ENCODE measurements at places on chromosomes 12 and 14. TPM values are rescaled to one million over a fixed set of nuclear protein-coding genes. Genes with fewer than 3 reads are reported as not detected.
A peak's percentile ranks its signal among the peaks of the same experiment; 100 is the strongest.

DNA sequence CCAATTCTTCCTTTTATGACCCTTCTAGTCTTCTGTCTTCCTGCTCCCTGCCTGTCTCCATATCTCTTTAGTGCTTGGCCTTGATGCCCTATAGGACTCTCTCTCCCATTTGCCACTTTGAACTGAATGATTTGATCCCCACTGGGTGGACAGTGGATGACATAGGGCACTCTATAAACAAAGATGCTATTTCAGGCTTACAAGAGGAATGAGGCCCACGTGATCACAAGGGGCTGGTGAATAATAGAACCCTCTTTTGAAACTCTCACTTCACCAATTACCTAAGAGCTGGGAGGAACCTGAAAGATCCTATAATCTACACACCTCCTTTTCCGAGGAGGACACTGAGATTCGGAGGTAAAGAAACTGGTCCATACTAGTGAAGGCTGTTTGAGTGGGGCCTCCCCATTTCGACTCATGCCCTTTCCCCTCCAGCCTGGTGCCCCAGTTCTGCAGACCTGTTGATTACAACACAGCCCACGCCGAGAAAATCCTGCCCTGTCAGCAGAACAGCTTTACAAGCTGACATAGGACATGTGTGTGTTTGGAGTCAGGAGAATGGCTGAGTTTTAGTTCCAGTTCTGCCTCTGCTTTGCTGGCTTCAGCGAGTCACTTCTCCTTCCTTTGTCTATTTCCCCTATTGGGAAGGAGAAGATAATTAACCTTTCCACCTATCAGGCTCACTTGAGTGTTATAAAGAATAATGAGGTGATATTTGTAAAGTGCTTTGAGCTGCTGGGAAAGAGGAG is 400.3 kb downstream of the ZFP36L1 start:
- peak; percentile 76 for ATAC-seq

GRCh38 chr12:48883305-48884161 is 17.9 kb upstream of the RND1 start:
- no peak for ATAC-seq

GRCh38 chr14:21647380-21647779 is 6.3 kb upstream of the OR4E2 start:
- ATAC-seq: no peak

DNA sequence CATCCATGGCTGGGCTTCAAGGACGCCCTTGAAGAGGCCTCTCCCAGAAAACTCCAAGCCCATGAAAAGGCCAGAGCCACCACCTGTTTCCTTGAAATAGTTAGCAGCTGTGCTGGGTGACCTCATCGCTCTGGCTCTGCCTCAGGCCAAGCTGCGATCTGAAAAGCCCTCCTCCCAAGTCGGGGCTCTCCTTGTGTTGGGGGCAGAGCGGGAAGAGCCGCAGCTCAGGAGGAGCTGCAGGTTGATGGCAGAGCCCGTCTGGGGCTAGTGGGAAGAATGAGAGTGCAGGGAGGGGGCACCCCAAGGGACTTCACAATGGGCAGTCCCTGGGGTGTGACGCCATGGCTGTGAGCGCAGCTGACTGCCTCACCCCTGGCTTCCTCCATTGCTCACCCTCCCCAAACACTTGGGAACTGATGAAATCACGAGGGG is 50.0 kb upstream of the STON2 start:
- ATAC-seq: no peak

GRCh38 chr14:104967386-104968152 is 10.6 kb downstream of the AHNAK2 start:
- ATAC-seq: no peak

DNA sequence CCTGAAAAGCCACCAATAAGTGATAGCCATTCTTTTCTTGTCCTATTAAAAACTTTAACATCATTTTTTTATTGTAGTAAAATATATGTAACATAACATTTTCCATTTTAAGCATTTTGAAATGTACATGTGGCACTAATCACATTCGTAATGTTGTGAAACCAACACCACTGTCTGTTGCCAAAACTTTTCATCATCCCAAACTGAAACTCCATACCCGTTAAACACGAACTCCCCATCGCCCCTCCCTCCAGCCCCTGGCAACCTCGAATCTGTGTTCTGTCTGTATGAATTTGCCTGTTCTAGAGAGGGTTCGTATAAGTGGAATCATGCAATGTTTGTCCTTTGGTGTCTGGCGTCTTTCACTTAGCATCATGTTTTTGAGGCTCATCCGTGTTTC is 75.9 kb downstream of the CCDC92 start:
- ATAC-seq: no peak

DNA sequence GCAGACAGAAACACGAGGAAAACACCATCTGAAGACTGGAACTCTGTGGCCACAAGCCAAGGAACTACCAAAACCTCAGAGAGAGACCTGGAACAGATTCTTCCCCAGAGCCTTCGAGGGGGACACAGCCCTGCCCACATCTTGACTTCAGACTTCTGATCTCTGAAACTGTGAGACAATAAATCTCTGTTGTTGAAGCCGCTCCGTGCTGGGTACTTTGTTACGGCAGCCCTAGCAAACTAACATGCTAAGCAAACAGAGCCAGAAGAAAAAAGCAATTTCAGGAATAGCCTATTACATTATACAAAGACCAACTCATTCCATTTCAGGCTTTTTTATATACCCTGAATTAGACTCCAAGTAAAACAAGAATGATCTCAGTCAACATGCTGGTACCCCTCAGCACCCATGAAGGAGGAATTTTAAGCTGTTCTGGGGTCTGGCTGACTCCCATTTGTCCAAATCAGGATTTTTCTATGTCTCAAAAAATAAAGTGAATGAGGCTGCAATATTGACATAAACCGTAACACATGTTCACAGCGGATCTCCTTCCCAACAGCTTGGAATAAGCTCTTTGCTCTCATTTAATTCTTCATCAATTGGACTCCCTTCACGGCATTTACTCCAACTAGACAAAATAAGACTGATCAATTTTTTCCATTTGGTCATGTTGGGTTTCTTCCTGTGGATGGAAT is 190.1 kb downstream of the FOXN3 start:
- no peak for ATAC-seq

DNA sequence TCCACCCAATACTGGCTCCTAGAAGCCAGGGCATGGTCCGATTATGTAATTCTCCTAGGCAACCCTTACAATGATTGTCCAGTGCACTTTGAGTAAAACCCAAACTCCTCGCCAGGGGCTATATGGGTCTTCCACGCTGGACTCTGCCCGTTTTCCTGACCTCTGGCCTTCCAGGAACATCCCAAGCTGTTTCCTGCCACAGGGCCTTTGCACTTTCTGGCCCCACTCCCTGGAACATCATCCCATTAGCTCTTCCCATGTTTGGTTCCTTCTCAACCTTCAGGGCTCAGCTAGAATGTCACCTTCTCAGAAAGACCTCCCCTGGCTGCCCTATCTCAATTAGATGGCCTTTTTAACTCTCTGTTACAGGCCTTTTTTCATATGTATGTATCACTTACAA is 85.4 kb downstream of the IRF2BPL start:
- ATAC-seq: no peak

GRCh38 chr14:64510825-64511671 is 6.5 kb downstream of the ZBTB1 start:
- ATAC-seq: no peak

DNA sequence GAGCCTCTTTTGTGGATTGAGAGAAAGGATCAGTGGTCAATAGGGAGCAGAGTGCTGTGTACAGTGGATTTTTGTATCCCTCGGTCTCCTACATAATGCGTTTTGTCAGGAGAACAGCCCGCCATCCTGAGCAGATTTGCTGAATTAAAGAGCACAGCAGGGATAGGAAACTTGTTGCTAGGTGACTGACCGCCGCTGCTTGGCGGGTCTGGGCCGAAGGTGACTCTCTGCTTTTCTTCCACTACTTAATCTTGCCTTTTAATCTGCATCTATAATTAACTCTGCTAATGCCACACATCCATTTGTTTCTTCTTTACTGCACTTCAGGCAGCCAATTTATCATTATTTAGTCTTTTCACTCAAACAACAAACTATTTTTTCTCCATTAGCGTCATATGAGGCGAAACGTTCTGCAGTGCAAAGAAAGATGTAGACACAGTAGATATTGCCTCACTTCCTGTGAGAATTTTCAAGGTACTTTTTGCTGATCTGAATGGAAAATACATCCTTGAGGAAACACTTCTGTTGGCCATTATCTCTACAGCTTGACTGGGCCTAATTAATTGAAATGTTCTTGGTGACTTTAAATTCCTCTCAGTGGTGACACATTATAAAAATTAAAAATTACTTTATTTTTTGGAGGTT is 108.0 kb downstream of the PPM1A start:
- no peak for ATAC-seq

DNA sequence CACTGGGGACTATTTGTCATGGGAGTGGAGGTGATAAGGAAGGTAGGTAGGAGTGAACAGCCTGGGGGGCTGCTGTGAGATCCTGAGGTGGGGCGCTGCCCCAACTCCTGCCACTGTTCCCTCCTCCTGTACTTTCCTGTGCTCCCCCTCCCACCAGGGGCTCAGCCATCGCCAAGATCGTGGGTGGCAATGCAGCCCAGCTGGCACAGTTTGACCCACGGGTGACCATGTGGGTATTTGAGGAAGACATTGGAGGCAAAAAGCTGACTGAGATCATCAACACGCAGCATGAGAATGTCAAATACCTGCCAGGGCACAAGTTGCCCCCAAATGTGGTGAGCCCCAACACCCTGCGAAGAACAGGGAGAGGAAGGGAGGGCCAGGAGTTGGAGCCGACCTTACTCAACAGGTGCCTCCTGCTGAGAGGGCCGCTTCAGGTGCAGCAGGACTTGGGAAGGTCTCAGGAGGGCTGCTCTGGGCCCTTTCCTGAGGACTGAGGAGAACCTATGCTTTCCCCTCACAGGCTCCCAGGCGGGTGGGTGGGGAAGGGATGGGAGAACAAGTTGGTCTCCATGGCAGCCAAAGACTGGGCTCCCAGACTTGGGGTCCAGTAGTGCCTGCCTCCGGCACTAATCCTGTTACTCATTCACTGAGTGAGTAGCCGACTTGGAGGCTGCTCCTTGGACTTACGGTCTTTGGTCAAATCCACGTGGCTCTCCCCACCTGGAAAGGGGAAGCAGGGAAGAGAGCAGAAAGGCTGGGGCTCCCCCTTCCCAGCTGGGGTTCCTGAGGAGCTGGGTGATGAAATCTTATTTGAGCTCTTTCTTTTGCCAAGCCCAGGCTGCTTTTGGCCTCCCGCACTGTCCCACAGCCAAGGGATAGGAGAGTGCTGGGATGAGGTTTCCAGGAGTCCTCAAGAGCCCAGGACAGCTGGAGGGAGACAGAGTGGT is 884 bp downstream of the GPD1 start:
- no peak for ATAC-seq

- peak; percentile 46 for ATAC-seq
These were observed 6.9 kb upstream of the NUDT14 start for GRCh38 chr14:105187935-105188524.

GRCh38 chr12:113926788-113927187 is 39.3 kb downstream of the RBM19 start:
- no peak for ATAC-seq

GRCh38 chr14:46661728-46662127 is 10.1 kb upstream of the RPL10L start:
- no peak for ATAC-seq

GRCh38 chr12:14390870-14391530 is 25.5 kb downstream of the ATF7IP start:
- no peak for ATAC-seq

Gene IFNG-AS1
- not detected for total RNA-seq

Gene ADAM21
- total RNA-seq: not detected

Gene SLC6A13
- not detected for total RNA-seq

Gene IAPP
- not detected for total RNA-seq

Gene TNFAIP2
- 4.0 TPM for total RNA-seq

Gene TIMM9
- 39.8 TPM for total RNA-seq

Gene TAS2R30
- total RNA-seq: 4.0 TPM

Gene KLHL33
- 0.04 TPM for total RNA-seq

All from activated T-helper 17 cell treated with anti-CD3 and anti-CD28 coated beads, Interleukin-2, amount 50 U/mL, for 72 hours (primary cell).